ENCODE measurements at places on chromosomes 5 and 9. TPM values are rescaled to one million over a fixed set of nuclear protein-coding genes. Genes with fewer than 3 reads are reported as not detected.

- H3K4me3 ChIP-seq = no peak overlapping the region
- DNase-seq = no peak
- no peak overlapping the region for H3K27ac ChIP-seq
- no peaks in the 10 kb centered on the region for H3K36me3 ChIP-seq
Measured at GRCh38 chr5:78472469-78473106, 112.2 kb downstream of the SCAMP1 start.

DNA sequence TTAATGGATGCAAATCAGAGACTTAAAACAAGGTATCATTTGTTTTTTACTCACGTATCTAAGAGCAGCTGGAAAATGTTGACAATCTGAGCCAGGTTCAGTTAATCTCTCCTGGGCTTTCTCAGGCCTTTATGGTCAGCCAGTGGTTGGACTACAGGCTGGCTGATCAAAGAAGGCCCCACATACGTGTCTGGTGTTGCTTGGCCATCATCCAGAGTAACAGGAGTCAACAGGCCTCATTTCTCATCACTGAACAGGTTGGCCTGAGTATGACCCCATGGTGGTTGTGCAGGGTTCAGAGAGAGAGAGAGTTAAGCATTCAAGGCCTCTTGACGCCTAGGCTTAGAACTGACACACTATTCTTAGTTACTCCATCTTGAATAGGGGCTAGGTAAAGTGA is 97.0 kb upstream of the VLDLR start:
- H3K27me3 ChIP-seq = no peaks in the 10 kb centered on the region
- no peaks in the 10 kb centered on the region for H3K4me1 ChIP-seq
- H3K36me3 ChIP-seq = peaks cover 21% of the 10 kb centered on the region
- no peak overlapping the region for H3K4me3 ChIP-seq
- no peak for DNase-seq
- peak overlapping the region; percentile 45 for H3K27ac ChIP-seq

The PCDHGA12 gene
- 1.5 TPM for total RNA-seq

GRCh38 chr5:71925608-71926091 is 181.6 kb upstream of the MAP1B start:
- peak overlapping the region; percentile 24 for H3K27ac ChIP-seq
- DNase-seq = no peak
- H3K4me1 ChIP-seq = peaks cover 9% of the 10 kb centered on the region
- no peaks in the 10 kb centered on the region for H3K36me3 ChIP-seq
- H3K27me3 ChIP-seq = no peaks in the 10 kb centered on the region

The LRRC26 gene
- total RNA-seq = 0.48 TPM

DNA sequence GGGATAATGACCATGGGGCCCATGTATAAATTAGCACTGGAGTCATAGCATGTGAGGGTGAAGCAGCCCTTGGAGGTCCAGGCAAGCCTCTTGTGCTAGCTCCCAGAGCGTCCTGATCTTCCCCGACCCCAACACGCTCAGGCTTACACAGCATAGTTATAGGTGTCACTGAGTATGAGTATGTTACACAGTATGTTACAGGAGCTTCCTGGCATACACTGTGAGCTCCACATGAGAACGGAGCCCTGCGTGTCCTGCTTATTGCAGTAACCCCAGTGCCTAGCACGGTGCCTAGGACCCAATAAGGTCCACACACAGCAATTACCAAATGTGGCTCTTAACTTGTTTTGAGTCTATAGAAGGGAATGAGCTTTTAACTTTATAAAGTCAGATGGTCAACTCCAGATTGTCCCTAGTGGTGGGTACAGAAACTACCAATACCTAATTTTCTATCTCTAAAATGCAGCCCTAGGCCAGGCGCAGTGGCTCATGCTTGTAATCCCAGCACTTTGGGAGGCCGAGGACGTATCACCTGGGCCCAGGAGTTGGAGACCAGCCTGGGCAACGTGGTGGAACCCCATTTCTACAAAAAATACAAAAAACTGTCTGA is 64.1 kb downstream of the PLAC8L1 start:
- H3K27ac ChIP-seq = no peak overlapping the region
- H3K36me3 ChIP-seq = no peaks in the 10 kb centered on the region
- H3K4me1 ChIP-seq = no peaks in the 10 kb centered on the region
- H3K4me3 ChIP-seq = no peak overlapping the region

The ANKRD31 gene
- total RNA-seq = 0.39 TPM

DNA sequence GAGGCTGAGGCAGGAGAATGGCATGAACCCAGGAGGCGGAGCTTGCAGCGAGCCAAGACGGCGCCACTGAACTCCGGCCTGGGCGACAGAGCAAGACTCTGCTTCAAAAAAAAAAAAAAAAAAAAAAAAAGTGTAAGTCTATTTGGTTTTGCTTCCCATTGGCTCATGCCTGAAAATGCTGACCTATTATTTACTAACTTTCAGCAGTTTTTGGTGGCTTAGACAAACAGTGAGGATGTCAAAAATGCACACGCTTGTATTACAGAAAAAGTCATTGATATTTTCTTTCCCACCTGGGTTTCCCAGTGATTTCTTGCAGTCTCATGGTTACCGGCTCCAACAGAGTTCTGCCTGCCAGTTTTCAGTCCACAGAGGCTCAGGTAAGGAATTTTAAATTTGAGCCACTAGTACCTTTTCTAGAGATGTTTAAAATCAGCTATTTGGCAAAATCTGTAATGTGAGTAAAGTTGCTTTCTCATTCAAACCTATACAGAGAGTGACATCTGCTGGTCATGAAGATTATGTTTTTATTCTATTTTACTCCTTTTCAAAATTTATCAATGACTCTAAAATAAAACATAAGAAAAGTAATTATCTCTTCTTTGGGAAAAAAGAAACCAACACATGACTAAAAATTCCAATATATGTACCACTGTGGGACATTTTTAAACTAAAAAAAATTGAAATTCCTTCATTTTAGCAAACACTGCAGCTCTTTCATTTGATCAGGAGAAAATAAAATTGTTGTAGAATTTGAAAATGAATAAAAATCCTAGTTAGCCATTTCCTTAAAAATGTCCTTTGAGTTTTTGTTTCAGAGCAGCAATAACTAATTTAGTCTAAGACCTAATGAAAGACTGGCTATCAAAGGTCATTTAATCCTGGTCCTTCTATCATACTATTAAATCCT is 8.8 kb downstream of the FAM200C start:
- no peak for DNase-seq
- peaks cover 27% of the 10 kb centered on the region for H3K36me3 ChIP-seq
- H3K4me1 ChIP-seq = peaks cover 12% of the 10 kb centered on the region
- H3K27ac ChIP-seq = no peak overlapping the region
- H3K27me3 ChIP-seq = no peaks in the 10 kb centered on the region

GRCh38 chr9:116451500-116452115 is 235.5 kb upstream of the TRIM32 start:
- H3K27ac ChIP-seq = no peak overlapping the region
- no peak overlapping the region for H3K4me3 ChIP-seq
- no peaks in the 10 kb centered on the region for H3K27me3 ChIP-seq
- peaks cover 8% of the 10 kb centered on the region for H3K36me3 ChIP-seq
- DNase-seq = no peak
- peaks cover 3% of the 10 kb centered on the region for H3K4me1 ChIP-seq
